Activated CD4-positive, alpha-beta T cell treated with anti-CD3 and anti-CD28 coated beads for 24 hours (primary cell): ENCODE measurements at places on chromosomes 12 and 14.

DNA sequence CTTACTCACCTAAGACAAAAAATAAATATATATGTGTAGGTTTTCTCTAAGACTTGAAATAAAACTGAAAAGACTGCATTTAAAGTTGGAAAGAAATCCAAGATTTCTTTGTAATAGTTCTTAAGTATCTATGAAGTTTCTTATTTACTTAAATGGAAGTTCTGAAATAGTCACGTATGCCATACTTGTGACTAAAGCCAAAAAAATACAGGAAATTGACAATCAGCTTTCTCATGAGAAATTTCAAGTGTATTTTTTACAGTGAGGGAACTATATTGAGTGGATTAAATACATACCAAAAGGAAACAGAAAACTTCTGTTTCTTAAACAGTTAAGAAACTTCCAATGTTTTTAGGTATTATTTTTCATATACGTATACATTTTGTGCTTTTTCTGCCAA is 188.1 kb downstream of the DPY19L2 start:
- no peak for DNase-seq

- DNase-seq, result no peak
Measured at GRCh38 chr12:52023976-52024688, 17.4 kb downstream of the TAMALIN start.

DNA sequence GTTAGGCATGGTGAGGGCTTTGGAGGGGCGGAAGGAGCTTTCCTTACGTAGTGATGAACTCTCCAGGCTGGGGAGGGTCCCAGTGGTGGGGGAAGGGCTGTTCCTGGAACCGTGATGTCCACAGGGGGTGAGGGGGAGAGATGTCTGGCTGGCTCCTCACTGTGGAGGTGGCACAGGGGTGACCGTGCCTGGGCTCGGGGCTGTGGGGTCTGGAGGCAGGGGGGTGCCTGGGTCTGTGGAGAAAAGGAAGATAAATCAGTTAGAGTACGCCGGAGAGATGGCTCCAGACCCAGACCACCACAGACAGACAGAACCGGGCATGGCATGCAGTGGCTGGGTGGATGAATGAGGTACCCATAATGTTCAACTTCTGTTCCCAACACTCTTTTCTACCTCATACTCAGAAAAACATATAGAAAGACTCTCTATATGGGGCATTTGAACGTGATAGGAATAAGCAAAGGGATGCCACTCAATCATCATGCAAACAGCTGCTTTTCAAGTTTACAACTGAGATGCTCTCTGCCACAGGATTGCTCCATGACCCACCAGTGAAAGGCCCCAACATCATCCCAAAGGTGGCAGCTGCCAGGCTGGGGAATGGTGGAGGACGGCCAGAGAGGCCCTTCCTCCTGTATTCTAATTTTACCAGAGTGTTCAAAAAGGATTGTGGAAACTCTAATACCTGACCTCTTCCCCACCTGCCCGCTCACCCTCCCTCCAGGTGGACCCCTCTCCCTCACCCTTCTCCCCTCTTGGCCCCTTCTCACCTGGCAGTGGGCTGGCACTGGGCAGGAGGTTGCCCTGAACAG is 5.6 kb downstream of the MYL6 start:
- no peak for DNase-seq

DNA sequence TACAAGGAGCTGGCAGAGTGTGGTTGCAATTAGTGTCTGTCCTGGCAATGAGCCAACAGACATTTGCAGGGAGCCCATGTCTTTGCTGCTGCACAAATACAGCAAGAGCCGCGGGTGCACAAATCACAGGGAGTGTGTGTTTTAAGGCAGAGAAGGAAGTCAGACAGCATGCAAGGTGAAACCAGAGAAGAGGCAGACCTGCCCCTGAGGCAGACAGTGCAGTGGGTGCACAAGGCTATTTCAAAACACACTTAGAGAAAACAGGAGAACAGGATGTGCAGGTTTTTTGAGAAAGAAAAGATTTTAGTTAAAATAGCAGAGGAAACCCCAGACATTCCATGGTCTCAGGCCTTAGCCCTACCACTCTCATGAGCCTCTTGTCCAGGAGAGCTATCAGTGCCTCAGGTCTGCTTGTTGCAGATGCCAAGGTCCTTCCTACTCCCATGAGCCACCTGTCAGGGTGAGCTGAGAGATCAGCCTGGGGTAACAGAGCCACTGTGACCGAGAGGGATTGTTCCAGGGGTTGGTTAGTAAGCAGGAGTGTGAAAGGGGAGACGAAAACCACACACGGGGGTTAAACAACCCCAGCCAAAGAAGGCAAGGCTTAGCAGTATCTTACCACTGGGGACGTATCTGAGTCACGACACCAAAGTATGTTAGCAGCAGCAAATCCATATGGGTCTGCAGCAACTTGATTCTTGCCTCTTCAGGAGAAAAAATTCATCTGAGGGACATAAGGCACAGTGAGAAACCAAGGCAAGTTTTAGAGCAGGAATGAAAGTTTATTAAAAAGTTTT is 78.1 kb downstream of the C14orf132 start:
- DNase-seq, result no peak

GRCh38 chr12:111759991-111760390 is 6.7 kb upstream of the ALDH2 start:
- no peak for DNase-seq

- DNase-seq, result no peak
Measured at GRCh38 chr14:58428118-58428683, 682 bp downstream of the KIAA0586 start.

DNA sequence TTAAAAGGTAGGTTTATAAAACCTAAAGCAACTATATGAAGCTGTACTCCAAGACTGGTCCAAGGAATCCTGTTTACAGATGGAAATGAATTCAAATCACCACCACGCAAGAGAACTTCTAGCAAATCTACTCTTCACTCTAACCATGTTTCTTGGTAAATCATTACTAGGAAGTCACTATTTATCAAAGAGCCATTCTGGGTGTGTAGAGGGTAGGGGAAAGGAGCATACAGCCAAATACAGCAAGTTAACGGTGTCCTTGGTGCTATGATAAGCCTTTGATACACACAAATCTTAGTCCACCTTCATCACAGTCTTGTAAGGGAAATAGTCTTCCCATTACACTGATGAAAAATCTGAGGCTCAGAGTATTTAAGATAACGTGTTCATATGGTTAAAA is 16.8 kb downstream of the NIN start:
- no peak for DNase-seq

GRCh38 chr12:121657305-121658008 is 12.0 kb downstream of the MORN3 start:
- no peak for DNase-seq

- DNase-seq, result no peak
Measured at GRCh38 chr12:64825143-64826021, 935 bp downstream of the TBC1D30 start.

- DNase-seq, result no peak
Measured at GRCh38 chr12:24742378-24742777, 206.5 kb downstream of the BCAT1 start.

DNA sequence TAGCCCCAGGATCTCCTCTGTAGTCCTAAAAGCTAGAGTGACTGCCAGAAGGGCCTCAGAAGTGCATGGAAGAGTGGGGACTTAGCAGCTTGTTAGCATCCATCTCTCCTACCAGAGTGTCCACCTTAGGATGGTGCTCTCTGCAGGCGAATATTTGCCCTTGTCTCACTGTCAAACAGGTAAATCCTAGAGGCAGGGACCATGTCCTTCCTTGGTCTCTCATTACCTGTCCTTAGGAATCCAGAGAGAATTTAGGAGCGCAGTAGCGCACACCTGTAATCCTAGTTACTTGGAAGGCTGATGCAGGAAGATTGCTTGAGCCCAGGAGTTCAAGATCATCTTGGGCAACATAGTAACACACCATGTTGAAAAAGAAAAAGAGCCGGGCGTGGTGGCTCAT is 21.4 kb downstream of the AGAP2 start:
- DNase-seq, result no peak

GRCh38 chr12:130299574-130299973 is 38.1 kb upstream of the PIWIL1 start:
- DNase-seq, result no peak

DNA sequence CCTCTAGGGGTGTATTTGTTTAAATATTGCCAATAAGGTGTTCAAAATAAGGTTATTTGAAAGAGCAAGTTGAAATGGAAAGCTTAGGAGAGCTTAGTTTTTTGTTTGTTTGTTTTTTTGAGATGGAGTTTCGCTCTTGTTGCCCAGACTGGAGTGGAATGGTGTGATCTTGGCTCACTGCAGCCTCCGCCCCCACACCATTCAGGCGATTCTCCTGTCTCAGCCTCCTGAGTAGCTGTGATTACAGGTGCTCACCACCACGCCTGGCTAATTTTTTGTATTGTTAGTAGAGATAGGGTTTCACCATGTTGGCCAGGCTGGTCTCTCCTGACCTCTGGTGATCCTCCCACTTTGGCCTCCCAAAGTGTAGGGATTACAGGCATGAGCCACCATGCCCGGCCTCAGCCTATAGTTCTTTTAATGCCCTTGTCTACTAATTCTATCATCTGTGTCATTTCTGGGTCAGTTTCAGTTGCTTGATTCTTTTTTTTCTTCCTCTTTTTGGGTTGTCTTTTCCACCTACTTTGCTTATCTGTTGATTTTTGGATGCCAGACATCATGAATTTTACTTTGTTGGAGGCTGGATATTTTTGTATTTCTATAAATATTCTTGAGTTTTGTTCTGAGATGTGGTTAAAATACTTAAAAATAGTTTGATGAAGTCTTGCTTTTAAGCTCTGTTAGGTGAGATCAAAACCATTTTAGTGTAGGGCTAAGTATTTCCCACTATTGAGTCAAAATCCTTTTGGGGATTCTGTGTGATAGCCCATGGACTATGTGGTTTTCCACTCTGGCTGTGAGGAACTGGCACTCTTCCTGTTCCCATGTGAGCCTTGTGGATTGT is 18.7 kb downstream of the RCOR1 start:
- no peak for DNase-seq

DNA sequence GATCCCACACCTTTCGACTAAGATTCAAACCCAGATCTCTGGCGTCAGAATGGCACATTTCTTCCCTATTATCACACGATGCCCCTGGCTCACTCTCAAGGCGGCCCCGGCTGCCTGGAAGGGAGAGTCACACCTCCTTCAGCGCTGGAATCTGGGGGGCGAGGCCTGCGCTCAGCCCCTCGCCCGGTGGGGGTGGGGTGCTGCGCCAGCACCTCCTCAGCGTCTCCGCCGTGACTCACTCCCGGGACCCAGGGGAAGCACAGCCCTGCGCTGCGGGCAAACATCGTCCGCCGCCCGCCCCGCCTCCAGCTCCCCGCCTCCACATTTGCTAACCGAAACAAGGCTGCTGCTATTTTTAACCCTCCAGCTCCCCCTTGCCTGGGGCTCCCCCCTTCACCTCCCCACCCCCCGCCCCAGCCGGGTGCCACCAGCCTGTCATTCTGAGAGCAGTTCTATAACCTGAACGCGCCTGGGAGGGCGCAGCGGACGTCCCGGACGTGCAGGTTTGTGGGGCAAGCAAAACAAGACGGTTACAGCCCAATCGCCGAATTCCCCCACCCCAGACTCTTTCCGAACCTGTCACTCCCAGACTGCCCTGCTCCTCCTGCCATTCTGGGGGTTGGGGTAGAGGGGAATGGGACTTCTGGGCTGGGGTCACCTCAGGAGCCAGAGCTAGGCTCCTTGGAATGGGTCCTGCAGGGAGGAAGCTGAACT is 6.7 kb downstream of the HDAC7 start:
- peak; percentile 92 for DNase-seq

DNA sequence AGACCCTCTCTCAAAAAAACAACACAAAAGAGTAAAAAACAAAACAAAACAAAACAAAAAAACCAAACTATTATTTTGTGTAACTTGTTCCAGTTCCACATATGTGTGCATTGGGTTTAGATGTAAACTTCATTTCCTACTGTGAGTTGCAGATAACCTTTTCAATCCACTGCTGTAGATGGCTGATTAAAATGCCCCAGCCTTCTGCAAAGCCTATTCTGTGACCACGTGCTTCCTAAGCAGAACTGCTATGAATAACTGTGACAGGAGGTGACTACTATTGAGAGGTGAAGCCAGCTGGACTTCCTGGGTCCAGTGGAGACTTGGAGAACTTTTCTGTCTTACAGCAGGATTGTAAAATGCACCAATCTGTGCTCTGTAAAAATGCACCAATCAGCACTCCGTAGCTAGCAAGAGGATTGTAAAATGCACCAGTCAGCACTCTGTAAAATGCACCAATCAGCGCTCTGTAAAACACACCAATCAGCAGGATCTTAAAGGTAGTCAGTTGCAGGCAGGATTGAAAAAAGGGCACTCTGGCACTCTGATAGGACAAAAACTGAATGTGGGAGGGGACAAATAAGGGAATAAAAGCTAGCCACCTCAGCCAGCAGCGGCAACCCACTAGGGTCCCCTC is 10.3 kb upstream of the ELK3 start:
- DNase-seq, result no peak

DNA sequence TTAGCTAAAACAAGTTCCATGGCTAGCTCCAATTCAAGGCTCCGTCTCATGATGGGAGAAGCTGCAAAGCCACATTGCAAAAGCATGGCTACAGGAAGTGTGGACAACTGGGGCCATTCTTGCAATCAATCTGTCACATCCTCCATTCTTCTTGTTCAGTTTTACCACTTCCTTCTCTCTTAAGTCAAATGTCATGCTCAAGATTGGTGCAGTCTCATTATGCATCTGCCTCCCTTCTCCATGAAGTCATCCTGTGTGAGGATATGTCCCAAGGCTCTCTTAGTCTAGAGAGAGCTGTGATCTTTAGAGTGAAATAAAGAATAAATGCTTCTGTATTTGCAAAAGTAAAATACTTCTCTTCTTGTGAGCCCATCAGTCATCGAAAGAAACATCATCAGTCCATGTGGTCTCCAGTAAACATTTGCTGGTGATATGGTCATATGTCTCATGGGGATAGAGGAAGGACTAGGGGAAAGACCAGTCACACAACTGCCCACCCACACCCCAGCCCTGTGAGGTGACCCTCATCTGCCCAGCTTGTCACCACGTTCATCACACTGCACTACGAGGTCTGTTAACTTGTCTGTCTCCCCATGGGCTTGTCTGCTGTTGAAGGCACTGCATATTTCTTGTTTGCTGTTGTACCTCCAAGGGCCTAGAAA is 303.0 kb downstream of the NUAK1 start:
- no peak for DNase-seq

DNA sequence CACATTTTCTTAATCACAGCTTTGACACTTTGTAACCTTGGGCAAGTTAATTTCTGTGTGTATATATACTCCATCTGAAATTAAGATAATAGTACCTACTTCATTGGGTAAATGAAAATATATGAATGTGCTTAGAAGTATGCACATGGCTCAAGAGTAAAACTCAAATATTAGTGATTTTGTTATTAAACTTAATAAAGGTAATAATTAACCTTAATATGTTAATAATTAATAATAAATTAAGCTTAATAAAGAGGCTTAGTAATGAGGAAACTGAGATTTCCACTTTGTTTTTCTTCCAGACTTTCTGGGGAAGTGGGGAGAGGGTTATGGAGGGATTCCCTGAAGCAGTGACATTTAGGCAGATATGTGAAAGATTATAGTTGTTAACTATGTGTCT is 19.8 kb downstream of the USP15 start:
- DNase-seq, result no peak

DNA sequence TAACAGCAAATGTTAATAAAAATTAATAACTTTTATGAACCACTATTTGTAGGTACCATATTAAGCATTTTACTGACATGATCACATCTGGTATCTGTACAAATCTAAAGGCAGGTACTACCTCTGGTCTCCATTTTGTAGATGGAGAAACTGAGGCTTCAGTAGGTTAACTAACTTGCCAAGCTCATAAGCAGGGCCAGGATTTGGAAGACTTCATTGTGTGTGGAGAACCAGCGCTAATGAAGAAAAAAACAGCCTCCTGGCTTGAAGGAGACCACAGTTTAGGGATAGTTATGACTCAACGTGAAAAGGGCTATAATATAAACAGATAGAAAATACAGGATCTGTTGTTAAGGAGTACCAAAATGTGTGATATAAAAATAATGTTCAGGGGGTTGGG is 1.0 kb downstream of the NUP37 start:
- DNase-seq, result no peak
